Activated CD4-positive, alpha-beta T cell treated with anti-CD3 and anti-CD28 coated beads, Interleukin-10, Interleukin-2, amounts not matched to agents 100 ng/mL and 50 ng/mL, durations not matched to agents 16 hours and 8 hours (primary cell): ENCODE measurements at places on chromosomes 2 and 18.
A peak's percentile ranks its signal among the peaks of the same experiment; 100 is the strongest.

- no peak for DNase-seq
These were observed 58.0 kb upstream of the ARL5A start for GRCh38 chr2:151886241-151886640.

DNA sequence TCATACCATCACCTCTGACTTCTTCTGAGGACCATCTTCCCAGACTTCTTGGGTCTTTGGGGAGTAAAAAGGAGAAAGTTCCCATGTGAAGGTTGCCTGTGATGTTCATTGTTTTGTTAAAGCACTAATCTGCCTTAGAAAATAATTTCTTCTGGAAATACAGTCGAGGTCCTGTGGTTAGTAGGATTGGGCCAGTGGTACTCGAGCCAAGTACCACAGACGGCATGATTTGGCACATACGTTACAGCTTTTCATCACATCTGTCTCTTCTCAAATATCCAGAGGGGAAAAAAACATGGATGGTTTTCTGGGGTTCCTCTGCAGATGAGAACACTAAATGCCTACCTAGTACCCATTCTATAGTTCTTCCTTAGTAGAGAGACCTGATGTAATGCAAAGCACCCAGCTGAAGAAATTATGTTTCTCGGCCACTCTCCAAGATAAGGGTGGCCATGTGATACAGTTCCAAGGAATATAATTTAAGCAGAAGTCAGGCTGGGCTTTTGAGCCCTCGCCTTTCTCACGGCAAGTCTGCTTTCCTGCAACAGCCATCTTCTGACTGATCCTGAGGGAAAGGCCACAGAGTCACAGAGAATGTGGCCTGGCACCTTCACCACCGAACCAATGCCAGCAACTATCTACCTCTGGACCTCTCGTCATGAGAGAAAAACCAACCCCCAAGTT lies 161.0 kb downstream of the RNF152 start:
- no peak for DNase-seq

DNA sequence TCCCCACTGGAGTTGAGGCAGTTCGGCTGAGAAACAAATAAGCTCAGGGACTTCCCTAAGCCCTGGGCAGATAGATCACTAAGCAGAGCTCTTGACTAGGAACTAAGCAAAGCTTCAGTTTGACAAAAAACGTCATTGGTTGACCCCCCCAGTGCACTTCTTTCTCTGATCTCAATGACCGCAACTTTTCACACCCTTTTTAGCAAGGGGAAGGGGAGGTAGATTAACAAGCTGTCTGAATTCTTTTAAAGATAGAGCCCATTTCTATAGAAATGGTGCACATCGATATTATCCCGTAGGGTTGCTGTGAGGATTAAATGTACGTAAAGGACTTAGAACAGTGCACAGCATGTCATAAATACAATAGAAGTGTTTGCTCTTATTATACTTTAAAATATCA lies 42.5 kb downstream of the PIEZO2 start:
- no peak for DNase-seq

- DNase-seq, result no peak
These were observed 10.4 kb upstream of the UBE2E3 start for GRCh38 chr2:180970016-180970415.

DNA sequence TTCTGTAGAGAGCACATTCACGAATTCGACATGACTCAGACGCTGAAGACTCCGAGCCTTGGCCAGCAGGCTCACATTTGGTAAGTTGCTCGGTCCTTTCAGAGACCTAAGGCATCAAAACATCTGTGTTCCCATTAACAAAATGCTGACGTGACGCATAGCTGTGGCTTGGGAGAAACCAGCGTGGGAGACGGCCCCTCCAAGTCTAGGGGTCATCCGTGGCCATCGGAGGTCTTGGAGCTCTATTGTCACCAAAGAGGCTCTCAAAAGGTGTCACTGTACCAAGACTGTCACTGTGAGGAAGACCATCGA lies 14.9 kb downstream of the FBLN7 start:
- DNase-seq, result no peak

GRCh38 chr2:70966681-70967080 lies 11.7 kb upstream of the ANKRD53 start:
- no peak for DNase-seq

GRCh38 chr2:65443509-65444186 lies 11.2 kb upstream of the SPRED2 start:
- no peak for DNase-seq

DNA sequence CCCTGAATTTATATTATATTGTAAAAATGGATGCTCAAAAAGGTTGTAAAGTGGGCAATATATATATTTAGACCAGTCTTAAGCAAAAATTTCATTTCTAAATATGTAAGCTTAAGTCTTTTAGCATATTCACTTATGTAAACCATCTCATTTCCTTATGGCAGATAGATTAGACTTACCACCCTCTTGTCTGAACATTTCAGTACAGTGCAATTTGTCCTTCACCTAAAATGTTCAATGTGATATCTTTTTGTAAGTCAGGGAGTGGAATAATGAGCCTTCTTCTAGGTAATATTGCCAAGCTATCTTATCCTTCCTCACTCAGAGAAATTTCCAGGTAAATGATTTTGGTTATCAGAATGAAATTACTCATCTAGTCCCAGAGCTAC lies 92.3 kb downstream of the KLF7 start:
- no peak for DNase-seq

- DNase-seq, result no peak
These were observed 126.9 kb downstream of the SOX11 start for GRCh38 chr2:5818961-5819600.

- no peak for DNase-seq
These were observed 74.9 kb upstream of the MYL1 start for GRCh38 chr2:210389856-210390255.

GRCh38 chr2:9232886-9233285 lies 26.3 kb downstream of the ASAP2 start:
- DNase-seq, result peak; percentile 8

GRCh38 chr2:231084565-231084964 lies 27.9 kb downstream of the PSMD1 start:
- DNase-seq, result no peak

DNA sequence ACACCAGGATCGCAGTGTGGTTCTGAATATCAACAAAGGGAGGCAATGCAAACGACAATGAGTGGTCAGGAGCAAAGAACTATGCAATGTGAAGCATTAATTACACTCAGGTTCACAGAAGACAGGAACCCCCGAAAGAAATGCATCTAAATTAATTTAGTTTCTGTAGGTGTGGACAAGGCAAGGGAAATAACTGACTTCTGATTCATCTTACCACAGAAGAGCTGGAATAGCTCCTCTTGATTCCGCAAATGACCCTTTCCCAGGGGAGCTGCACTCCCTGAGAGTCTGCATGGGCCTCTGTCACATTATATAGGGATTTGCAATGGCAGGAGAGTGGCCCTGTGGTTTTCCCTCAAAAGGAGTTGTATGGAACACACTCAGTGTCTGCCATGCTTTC lies 263.9 kb upstream of the APCDD1 start:
- DNase-seq, result no peak

- DNase-seq, result no peak
These were observed 29.4 kb downstream of the NLRC4 start for GRCh38 chr2:32235315-32235714.

DNA sequence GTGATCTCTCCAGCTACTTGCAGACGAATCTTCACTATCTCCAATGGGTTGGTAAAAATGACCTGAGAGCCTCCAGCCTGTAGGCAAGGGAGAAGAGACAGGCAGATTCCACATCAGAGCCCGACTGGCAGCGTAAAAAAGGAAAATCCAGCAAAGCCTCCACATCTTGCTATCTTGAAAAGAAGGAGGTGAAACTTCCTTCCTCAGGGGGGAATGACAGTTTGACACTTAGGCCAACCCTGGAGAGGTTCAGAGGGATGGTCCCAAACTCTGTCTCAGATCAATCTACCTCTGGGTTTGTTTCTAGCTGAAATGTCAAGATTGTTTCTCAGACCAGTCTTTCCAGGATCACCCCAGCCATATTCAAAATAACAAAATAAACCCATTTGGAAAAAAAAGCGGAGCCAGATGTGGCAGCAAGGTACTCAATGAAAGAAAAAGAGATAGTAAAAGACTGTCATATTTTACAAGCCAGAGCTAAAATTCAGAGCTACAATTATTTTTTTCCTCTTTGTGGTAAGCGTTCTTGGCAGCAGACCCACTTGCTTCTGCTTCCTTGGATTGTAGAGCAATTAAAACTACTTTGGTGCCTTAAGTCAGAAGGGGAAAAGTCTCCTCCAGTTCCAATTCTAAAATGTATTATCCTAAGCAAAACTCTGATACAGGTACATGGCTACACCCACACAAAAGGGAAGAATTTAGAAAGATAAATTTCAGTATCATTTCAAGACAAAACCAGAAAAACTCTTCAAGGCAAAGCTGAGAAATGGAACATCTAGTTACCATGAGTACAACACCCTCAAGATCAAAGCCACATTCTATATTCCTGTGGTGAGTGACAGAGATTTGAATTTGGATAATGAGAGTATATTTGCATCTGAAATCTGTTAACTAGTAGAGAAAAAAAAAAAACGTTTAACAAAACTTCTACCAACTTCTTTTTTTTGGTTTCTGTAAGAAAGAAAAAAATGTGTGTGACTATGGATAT lies 100.1 kb downstream of the SLC25A12 start:
- no peak for DNase-seq

- DNase-seq, result peak; percentile 1
These were observed 171.5 kb downstream of the CELF4 start for GRCh38 chr18:37393945-37394609.

- DNase-seq, result no peak
These were observed 112.3 kb downstream of the RNF144A start for GRCh38 chr2:7029291-7030059.

DNA sequence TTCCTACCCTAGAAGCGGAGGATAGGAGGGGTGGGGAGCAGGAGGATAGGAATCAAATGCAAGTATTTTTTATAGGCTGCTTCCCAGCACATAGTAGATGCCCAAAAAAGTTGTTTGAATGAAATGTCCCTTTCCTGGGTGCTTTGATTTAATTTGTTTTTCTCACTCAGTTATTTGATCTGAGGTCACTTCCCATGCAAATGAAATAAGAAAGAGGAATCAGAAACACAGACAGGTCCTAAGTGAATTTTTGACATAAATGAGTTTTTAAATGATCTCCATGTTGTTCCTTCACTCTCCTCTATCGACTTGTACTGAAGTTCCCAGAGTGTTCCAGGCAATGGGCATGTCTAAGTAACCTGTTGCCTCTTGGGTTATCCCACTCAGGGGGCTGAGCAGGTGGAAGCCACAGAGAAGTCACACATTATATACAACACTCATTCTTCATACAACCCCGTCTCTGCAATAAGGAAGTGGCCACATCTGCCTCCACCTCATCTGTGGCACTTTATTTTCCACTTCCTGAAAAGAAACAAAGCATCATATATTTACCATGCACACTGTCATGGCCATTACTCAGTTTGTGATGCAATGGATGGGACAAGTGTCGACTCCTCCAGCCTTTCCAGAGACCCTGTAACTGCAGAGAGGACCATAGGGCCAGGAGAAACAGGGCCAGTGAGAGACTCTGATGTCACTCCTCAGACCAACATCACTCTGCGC lies 81.9 kb upstream of the ZNF397 start:
- peak; percentile 66 for DNase-seq

- DNase-seq, result no peak
These were observed 141.6 kb upstream of the TTC39C start for GRCh38 chr18:23872701-23873550.

- DNase-seq, result no peak
These were observed 102.4 kb downstream of the VAPA start for GRCh38 chr18:10015941-10016819.

DNA sequence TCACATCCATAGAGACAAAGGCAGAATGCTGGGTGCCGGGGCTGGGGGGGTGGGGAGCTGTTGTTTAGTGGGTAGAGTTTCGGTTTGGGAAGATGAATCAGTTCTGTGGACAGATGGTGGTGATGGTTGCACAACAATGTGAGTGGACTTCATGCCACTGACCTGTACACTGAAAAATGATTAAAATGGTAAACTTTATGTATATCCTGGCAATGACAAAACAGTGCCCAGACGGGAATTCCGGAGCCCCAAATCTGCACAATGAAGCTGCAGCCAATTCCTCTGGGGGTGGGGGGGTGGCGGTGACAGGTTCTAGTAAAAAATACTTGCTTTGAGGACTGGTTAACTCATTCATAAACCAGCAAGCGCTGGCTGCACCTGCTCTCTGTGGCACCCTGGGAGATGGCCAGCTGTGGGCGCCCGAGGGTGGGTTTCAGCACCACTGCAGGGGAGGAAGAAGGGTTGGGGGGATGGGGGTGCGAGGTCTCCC lies 81.8 kb upstream of the HPCAL1 start:
- no peak for DNase-seq

GRCh38 chr2:236862961-236863728 lies 222.5 kb upstream of the COPS8 start:
- DNase-seq, result no peak

DNA sequence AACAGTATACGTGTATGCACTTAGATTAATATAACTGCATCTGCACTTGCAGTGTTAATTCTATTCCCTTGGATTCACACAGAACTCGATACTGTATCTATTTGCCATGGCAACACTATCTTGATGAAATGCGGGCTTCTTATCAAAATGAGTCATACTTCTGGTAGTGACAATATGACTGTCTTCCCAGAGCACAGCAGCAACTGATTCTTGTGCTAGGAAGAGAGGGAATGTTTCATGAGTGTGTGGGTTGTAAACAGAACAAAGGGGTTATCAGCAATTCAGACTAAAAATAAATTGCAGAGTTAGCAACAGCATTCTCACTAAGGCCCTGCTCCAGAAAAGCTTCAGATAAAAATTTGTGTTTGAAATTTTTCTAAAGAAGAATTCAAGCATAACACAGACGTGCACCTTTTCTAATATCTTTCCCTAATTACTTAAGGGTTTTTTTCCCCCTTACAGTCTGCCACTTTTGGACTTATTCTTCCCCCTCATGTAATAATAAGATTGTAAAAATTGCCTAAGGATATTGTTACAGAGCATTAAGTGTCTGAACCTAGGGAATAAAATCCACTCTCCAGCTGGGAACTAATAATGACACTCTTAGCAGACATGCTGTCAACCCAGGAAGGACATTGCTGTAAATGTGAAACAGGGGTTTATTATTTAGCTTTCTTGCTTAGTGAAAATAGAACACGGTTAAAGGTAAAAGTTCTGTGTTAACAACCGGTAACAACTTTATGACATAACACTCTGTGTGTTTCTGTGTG lies 99.9 kb upstream of the SLC38A11 start:
- peak; percentile 53 for DNase-seq

- DNase-seq, result no peak
These were observed 260.1 kb downstream of the GLI2 start for GRCh38 chr2:120995656-120996190.

DNA sequence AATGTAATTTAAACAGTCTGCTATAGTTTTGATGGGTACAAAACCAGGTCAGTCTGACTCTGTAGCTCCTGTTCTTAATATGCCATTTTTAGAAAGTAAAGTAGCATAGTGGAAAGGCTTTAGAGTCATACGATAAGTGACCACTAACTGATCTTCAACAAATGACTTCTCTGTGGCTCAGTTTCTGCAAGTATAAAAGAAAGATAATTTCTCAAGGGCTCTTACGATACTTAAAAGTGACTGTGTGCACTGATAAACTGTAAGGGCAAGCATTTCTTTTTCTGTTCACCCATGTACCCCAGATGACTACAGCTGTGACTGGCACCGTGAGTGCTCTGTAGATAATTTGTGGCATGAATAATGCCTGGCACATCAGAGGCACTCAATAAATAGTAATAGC lies 178.7 kb downstream of the LCLAT1 start:
- DNase-seq, result no peak

- no peak for DNase-seq
These were observed 1.0 kb downstream of the CYP26B1 start for GRCh38 chr2:72146347-72147302.
